ENCODE measurements at places on chromosomes 12 and 14.

DNA sequence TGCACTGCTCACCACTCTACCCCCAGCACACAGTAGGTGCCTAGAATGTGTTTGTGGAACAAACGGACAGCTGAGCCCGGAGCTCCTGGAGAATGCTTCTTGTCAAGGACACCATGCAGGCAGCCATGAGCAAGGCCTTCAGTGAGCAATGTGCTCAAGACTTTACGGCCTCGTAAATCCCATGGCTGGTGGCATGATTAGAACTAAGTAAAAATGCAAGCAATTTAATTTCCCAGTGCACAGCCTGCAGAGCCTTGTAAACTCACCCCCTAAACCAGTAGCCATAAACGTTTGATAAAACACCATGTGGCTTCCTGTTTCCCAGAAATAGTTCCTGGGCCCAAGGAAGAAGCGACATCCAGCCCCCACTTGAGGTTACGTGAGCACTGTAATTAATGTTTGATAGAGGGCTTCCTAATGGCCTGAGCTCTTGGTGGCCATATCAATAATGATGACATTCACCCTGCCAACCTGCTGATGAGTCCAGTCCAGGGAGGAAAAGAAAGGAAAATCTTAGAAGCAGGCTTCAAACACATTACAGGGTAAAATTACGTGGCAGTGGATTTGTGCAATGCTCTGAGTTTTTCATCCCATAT, 36.4 kb upstream of the FICD start:
- no peak for DNase-seq

GRCh38 chr12:65372574-65372973, 94.1 kb downstream of the MSRB3 start:
- no peak for DNase-seq

- no peak for DNase-seq
Measured at GRCh38 chr12:64691227-64691794, 67.9 kb downstream of the GNS start.

GRCh38 chr12:117832459-117833457, 136.0 kb downstream of the KSR2 start:
- DNase-seq, result no peak

DNA sequence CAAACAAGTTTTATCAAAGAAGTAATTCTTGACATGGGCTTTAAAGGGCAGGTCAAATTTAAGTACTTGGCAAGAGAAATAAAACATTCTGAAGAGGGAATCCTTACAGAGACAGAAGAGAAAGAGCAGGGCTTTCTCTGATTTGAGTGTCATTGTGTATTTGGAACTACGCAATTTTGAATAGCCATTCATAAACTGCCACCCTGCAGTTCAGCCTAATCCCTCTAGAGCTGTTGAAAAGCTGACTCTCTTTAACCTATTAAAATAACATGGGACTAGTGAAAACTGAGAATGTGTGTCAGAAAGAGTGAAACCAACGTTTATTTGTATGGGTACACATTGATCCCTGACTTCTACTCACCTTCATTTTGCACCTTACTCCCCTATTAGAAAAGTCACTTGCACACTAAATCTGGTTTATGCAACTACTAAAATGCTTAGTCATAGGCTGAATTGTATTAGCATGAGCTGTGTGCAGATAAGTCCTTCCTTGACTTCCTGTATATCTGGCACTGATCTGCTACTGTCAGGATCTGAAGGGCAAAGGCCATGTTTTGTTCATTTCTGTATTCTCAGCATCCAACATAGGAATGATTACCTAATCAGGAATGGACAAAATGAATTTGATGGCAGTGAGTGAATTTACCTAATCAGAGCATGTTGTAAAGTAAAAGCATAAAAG, 458.9 kb downstream of the NOVA1 start:
- no peak for DNase-seq
